CD4-positive, alpha-beta T cell treated with Interleukin-1 beta for 1 hour (primary cell): ENCODE measurements at places on chromosomes 12 and 14.
A peak's percentile ranks its signal among the peaks of the same experiment; 100 is the strongest.

GRCh38 chr14:58660407-58660806 is 22.6 kb downstream of the DACT1 start:
- no peak for DNase-seq

- no peak for DNase-seq
These were observed 94.3 kb upstream of the PTHLH start for GRCh38 chr12:28066879-28067278.

DNA sequence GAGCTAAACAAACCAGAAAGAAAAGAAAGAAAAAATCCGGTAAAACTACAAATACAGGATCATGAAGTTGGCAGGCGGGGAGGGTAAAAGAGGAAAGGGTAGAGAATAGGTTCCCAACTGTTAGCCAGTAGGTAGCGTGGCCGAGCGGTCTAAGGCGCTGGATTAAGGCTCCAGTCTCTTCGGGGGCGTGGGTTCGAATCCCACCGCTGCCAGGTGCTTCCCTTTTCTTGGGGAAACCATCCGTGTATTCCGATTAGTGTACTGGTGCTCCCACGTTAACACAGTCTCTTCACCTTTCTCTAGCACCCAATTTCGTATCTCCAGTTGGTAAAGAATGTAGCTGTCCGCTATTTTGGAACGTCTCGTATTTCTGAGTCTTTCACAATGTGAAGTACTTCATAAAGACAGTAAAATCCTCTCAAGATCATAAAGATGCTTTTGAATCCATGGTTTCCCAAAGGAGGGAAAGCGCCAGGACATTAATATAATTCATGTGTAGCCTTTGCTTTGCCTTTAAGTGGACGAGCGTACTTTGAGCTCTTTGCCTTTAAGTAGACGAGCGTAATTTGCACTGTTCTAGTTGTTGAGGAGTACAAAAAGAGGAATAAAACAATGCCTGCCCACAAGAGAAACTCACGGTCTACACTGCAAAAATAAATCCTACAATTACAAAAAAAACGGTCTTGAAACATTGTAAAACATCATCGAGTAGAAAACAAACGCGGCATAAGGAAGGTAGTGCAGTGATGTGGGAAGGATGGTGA is 19.0 kb upstream of the RNASE12 start:
- peak; percentile 82 for DNase-seq

DNA sequence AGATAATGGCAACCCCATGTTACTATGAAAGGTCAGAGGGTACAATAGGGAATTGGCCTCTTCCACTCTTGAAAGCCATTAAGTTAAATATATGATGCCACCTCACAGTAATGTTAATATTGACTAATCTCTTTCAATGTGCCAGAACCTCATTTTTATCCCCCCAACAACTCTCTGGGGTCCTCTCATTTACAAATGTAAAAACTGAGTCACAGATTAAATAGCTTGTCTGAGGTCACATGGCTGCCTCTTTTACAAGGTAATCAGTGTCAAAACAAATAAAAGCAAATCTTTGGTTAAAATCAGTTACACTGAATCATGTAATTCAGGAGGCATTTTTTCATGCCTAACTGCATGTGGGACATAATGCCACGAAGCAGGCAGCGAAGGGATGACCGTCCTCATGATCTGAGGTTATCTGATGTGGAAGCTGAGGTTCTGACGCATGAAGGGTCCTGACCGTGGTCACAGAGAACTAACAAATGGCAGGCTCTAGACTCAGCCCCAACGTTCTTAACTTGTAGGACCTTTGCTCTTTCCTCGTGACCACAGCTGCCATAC is 78.5 kb downstream of the PTPN21 start:
- DNase-seq, result no peak

- no peak for DNase-seq
These were observed 572 bp downstream of the EFS start for GRCh38 chr14:23364164-23365035.

GRCh38 chr12:6311822-6312528 is 1.5 kb downstream of the PLEKHG6 start:
- no peak for DNase-seq

DNA sequence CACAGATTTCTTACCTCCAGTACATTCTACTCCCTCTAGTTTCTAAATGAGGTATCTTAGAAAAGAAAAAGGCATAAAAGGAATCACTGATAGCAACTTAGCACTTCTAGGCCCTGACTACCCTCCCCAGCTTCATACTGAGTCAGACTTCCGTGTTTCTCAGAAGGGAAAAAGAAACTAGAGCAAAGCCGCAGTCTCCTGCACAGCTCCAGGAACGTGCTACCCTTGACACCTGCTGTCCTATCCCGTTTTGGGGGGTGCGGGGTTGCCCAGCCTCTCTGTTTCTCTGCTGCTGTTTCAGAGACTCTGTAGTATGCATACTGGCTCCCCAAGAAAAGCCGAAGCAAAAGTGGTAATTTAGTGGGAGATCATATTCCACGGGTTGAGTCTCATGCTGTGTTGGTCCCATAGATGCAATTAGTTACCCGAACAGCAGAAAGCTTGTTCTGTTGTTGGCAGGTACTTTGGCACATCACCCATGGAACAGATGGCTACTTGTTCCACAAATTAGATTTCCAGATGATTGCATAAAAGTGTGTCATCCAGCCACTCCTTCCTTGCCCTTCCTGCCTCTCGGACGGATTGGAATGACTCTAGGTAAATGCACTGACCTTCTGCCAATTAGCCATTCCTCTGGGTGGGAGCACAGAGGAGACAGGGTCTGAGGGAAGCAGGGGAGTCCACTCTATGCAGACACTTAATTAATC is 438.1 kb downstream of the FUT8 start:
- peak; percentile 51 for DNase-seq
